ENCODE measurements at places on chromosomes 6 and 20. TPM values are rescaled to one million over a fixed set of nuclear protein-coding genes. Genes with fewer than 3 reads are reported as not detected.

DNA sequence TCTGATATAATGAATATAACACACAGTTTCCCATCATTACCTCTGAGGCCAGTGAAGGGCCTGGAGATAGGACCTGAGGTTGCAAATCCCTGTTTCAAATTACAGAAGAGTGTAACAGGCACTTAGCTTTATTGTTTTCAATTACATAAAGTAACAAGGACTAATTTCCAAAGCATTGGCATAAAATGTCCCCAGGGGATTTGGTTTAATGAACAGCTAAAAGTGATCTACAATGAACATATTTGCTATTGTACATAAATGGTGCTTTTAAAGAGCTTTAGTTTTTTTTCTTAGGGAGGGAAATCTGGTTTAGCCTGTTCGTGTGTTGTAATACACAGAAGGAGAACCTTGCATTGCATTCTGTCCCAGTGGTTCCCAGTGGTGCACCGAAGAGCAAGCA is 54.4 kb downstream of the HMGN3 start:
- H3K27ac ChIP-seq: no peak overlapping the region
- H3K36me3 ChIP-seq: no peaks in the 10 kb centered on the region
- no peaks in the 10 kb centered on the region for H3K4me1 ChIP-seq
- no peaks in the 10 kb centered on the region for H3K27me3 ChIP-seq

DNA sequence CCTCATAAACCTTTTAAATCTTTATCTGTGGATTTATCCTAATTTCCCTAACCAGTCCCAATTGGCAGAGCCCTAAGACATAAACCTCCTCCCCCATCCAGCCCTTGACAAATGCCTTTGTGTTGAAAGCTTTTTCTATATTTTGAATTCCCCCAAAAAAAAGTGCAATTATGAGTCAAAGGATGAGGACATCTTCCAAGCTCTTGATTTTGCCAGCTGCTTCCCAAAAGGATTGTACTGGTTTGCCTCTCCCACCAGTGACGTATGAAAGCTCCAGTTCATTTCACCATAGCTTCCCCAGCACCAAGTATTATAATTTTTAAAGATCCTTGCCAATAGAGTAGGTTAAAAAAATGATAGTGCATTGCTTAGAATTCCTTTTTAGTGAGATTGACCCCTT is 38.9 kb downstream of the SIRPA start:
- H3K27ac ChIP-seq: peak overlapping the region; percentile 60
- no peaks in the 10 kb centered on the region for H3K27me3 ChIP-seq
- H3K4me3 ChIP-seq: no peak overlapping the region

GRCh38 chr6:31016659-31017299 is 6.5 kb downstream of the MUC22 start:
- no peak overlapping the region for H3K4me3 ChIP-seq
- no peaks in the 10 kb centered on the region for H3K36me3 ChIP-seq
- H3K27me3 ChIP-seq: no peaks in the 10 kb centered on the region

GRCh38 chr20:22993823-22994222 is 41.3 kb upstream of the SSTR4 start:
- H3K27ac ChIP-seq: no peak overlapping the region
- no peaks in the 10 kb centered on the region for H3K36me3 ChIP-seq
- no peaks in the 10 kb centered on the region for H3K4me1 ChIP-seq
- H3K27me3 ChIP-seq: no peaks in the 10 kb centered on the region
- H3K4me3 ChIP-seq: no peak overlapping the region

- H3K36me3 ChIP-seq: no peaks in the 10 kb centered on the region
- DNase-seq: no peak
- no peak overlapping the region for H3K4me3 ChIP-seq
- no peaks in the 10 kb centered on the region for H3K4me1 ChIP-seq
These were observed 273.6 kb downstream of the PACRG start for GRCh38 chr6:163001330-163001729.

DNA sequence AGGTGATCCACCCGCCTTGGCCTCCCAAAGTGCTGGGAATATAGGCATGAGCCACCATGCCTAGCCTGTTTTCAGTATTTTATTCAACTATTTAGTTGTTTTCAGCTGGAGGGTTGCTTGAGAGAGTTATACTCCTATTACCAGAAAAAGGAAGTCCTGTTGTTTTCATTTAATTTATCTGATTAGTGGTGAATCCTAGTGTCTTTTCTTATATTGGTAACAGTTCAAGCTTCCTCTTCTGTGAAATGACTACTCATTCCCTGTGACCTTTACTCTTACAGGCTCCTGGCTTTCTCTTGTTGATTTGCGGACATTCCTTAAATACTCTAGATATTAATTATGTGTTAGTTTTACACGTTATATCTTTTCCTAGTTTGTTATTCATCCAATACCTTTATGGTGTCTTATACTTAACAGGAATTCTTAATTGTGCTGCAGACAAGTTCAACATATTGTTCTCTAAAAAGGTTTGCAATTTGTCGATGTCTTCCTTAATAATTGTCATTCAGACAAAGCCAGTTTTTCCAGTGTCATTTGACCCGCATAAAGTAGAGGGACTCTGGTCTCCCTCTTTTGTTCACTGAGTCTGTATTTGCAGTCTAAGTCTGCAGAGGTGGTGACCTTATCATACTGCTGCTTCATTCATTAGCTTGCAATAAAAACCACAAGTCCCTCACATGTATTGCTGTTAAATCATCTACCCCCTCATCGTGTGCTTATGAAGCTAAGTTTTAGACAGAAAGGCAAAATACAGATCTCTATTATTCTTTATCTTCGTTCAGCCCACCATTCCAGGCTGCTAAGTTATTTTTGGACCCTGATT is 51.4 kb downstream of the ZBTB9 start:
- peaks cover 3% of the 10 kb centered on the region for H3K27me3 ChIP-seq
- DNase-seq: no peak
- H3K4me1 ChIP-seq: no peaks in the 10 kb centered on the region
- no peak overlapping the region for H3K4me3 ChIP-seq
- H3K27ac ChIP-seq: no peak overlapping the region
- H3K36me3 ChIP-seq: no peaks in the 10 kb centered on the region

DNA sequence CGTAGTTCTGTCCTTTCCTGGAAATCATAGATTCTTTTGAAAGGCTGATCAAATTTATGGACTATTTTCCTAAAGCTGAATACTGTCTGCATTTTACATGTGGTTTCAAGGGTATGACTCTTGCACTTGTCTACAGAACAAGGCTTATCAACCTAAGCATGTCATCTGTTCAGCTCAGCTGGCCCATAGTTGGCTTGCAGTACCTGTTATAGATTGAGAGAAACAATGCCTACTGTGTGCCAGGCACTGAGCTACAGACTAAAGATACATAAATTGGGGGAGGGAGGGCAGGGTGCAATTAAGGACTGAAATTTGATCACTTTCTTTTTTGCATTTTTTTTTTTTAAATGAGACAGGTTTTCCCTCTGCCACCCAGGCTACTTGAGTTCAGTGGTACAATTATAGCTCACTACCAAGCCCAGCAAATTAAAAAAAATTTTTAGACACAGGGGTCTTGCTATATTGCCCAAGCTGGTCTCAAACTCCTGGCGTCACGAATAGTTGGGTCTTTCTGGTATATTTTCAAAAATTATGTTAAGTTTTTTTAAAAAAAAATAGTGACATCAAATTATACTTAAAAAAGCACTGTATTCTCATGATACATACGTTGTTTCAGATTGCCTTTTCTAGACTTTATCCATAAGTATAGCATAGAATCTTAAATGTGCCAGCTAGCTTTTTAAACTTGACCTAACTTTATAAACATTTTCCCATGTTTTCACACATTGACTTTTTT is 52.2 kb downstream of the RREB1 start:
- peaks cover 72% of the 10 kb centered on the region for H3K4me1 ChIP-seq
- no peak overlapping the region for H3K4me3 ChIP-seq
- no peak for DNase-seq
- H3K36me3 ChIP-seq: no peaks in the 10 kb centered on the region
- H3K27ac ChIP-seq: peak overlapping the region; percentile 20

GRCh38 chr6:165110860-165111259 is 198.5 kb downstream of the C6orf118 start:
- no peak for DNase-seq
- no peaks in the 10 kb centered on the region for H3K4me1 ChIP-seq
- no peaks in the 10 kb centered on the region for H3K36me3 ChIP-seq
- H3K27me3 ChIP-seq: no peaks in the 10 kb centered on the region

DNA sequence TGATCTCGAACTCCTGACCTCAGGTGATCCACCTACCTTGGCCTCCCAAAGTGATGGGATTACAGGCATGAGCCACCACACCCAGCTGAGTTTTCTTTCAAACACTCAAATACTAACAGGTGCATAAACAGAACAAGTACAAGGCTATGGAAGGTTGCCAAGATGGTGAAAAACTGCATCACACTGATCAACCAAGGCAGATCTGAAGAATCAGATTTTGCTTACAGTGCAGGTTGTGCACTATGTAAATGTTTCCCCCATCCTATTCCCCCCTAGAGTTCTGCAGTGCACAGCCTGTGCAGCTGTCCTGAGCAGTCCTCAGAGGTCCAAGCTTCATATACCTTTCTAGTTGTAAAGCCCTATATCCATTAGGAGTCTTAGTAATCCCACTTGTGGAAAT is 73.0 kb downstream of the GFRA4 start:
- H3K27ac ChIP-seq: no peak overlapping the region
- no peaks in the 10 kb centered on the region for H3K4me1 ChIP-seq
- no peak overlapping the region for H3K4me3 ChIP-seq
- peaks cover 71% of the 10 kb centered on the region for H3K36me3 ChIP-seq
- no peak for DNase-seq
- no peaks in the 10 kb centered on the region for H3K27me3 ChIP-seq

DNA sequence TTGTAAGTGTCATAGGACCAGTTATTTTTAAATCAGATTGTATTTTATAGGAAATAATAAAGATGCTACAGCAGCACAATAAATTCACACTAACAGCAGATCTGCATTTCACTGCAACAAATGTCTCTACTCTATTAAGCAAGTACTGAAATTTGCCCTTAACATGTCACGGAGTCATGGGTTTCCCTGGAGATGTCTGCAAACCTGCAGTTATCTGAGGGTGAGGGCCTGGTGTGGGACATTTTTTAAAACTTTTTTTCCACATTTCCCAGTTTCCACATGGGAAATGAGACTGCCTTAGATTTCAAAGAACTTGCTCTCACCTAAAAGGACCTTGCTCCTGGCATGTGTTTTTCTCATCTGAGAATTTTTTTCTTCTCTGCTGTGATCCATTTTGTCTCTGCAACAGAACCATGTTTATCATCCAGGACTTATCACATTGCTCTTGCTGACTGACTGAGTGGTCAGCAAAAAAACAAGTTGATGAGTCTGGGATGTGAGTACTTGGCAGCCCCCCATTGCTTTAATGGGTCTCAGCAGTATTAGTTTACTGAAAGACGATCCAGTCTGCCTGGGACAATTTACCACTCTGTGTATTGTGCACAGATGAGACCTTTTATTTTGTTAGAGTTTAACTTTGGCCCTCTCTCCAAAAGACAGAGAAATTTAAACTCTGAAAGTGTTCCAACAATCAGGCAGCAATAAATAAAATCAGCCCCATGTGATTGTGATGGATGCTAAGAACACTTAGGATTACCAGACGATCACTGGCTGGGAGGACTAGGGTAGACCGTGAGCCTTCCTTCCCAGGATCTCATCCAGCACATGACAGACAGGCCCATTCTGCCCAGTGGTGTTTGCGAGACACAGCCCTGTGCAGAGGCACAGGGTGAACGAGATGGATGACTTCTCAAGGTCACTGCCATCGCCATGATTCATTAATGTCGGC is 268.8 kb downstream of the BTBD9 start:
- peak overlapping the region; percentile 8 for H3K4me3 ChIP-seq
- peak overlapping the region; percentile 64 for H3K27ac ChIP-seq
- H3K4me1 ChIP-seq: peaks cover 23% of the 10 kb centered on the region
- H3K27me3 ChIP-seq: no peaks in the 10 kb centered on the region
- DNase-seq: no peak

DNA sequence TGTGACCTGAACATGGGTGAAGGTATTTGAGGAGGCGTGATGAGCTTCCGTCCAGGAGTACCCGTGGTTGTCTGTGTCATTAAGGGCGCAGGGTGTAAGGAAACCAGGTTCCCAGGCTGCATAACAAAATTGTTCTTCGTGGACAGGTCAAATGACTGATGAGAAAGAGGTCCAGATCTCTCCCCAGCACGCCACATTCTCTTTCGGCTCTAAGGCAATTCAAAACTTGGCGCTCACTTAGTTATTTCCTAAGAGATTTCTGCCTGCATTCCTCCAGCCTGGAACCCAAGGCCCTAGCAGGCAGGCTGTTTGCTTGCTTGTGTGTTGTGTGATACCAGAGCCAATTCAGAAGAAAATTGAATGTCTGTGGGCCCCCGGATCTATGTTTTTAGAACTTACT is 139.9 kb downstream of the AGPAT4 start:
- DNase-seq: no peak
- H3K27me3 ChIP-seq: no peaks in the 10 kb centered on the region
- H3K4me1 ChIP-seq: no peaks in the 10 kb centered on the region
- no peak overlapping the region for H3K27ac ChIP-seq
- H3K36me3 ChIP-seq: no peaks in the 10 kb centered on the region

- H3K27ac ChIP-seq: peak overlapping the region; percentile 65
- no peaks in the 10 kb centered on the region for H3K27me3 ChIP-seq
- H3K36me3 ChIP-seq: no peaks in the 10 kb centered on the region
- H3K4me1 ChIP-seq: peaks cover 26% of the 10 kb centered on the region
- DNase-seq: no peak
These were observed 25.3 kb upstream of the FABP7 start for GRCh38 chr6:122754191-122754731.

GRCh38 chr6:32212076-32212760 is 11.6 kb downstream of the NOTCH4 start:
- H3K36me3 ChIP-seq: peaks cover 4% of the 10 kb centered on the region
- no peaks in the 10 kb centered on the region for H3K27me3 ChIP-seq
- DNase-seq: no peak
- H3K4me1 ChIP-seq: no peaks in the 10 kb centered on the region
- H3K4me3 ChIP-seq: no peak overlapping the region

DNA sequence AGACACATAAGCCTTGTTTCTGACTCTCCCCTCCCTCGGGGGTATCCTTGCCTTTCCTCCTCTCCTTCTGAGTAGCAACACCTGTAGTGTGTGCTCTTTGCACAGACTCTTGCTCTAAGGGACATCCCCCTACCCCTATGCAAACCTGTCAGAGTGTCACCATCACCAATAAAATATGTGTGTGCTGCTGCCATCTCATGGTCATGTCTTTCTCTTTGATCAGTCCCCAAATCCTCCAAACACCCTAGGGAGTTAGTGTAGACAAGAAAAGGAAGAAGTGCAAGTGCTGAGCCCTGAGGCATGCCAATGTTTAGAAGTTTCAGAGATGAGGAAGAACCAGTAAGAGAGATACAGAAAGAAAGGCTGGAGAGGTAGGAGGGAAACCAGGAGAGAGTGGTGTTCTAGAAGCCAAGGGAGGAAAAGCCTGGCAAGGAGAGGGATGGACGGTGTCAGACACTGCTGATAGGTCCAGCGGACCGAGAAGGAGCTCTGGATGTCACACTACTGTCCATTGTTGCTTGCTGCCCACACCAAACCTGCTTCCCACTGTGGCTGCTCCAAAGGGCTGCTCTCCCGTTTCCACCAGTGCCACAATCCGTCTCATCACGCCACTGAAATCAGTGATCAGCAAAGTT is 16.4 kb downstream of the TRMT6 start:
- no peaks in the 10 kb centered on the region for H3K4me1 ChIP-seq
- no peak overlapping the region for H3K27ac ChIP-seq

The SNAI1 gene
- total RNA-seq: 3.0 TPM

The SULF2 gene
- total RNA-seq: 13.6 TPM

The IL17A gene
- total RNA-seq: not detected

The MAN1A1 gene
- total RNA-seq: 14.6 TPM

The SOBP gene
- total RNA-seq: 19.5 TPM

The LCA5 gene
- 2.7 TPM for total RNA-seq
